Activated T-helper 9 cell treated with anti-CD3 and anti-CD28 coated beads, Interleukin-2, amount 50 U/mL, for 16 hours (primary cell): ENCODE measurements at places on chromosomes 11 and 22.
A peak's percentile ranks its signal among the peaks of the same experiment; 100 is the strongest.

DNA sequence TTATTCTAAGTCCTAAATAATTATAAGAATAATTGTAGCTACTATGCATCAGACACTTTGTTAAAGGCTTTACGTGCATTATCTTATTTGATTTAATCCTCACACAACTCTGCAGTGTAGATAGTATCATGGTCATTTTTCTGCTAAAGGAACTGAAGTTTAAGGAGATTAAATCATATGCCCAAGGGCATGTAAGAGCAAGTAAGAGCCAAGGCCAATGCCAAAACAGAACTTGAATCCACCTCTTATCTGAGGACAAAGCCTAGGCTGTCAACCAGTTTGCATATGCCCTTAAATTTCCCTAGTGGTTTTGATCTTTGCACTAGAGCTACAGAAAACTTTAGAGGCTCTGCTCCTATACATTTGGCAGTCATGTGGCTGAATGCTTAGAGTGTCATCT is 65.6 kb upstream of the OR5AK2 start:
- no peak for DNase-seq

- DNase-seq: no peak
Observed at GRCh38 chr22:27238935-27239510, 562.5 kb downstream of the MN1 start.

- DNase-seq: peak; percentile 54
Observed at GRCh38 chr11:43944761-43945311, 2.4 kb downstream of the C11orf96 start.

DNA sequence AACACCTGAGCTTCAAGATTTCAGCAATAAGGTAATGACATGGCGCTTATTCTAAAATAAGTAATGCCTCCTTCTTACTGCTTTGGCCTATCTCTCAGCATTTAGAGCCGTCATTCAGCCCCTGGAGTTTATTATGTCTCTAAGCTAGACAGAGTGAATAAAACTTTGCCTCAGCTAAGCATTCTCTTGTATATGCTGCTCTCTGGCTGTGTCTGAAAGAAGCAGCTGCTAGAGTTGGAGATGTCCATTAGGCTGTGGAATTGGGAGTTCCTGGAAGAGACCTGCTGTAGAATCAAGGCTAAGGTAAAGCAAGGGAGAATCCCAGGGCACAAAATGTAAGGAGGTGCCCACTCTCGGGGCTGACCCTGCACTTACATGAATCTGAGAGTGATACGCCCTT is 35.5 kb upstream of the TTC12 start:
- DNase-seq: no peak

- no peak for DNase-seq
Observed at GRCh38 chr11:80024119-80024518, 583.3 kb upstream of the TENM4 start.

DNA sequence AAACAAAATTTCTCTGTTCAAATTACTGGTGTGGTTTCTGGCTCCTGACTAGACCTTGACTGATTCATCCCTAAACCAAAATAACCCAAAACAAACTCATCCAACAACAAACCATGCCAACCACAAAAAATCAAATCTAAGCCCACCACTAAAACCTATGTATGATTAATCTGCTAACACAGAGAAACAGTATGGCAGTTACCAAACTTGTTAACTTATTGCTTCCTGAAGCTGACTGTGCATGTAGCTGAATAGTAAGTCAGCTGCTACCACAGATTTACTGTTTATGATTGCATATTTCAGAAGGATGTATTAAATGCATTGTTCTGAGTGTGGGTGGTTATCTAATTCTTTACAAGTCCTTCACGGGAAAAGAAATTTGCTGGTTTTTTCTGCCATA is 231.1 kb downstream of the SWAP70 start:
- DNase-seq: no peak

DNA sequence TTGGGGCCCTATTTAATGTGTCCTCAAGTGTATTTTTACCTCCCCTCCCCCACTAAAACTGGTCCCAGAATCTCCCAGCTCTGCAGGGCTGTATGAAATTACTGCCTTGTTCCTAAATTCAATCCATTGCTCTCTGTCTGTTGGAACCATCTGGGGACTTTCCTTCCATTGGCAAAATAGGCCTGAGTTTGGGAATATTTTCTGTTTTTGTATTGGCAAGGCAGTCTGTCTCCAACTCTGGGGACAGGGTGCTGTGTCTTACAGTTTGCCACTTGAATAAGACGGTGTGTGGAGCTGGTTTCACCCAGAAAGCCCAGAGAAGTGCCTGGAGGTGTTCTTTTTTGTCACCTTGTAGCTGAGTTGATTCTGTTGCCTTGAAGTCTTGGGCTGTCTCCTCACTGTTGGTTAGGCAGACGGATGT is 1.3 kb downstream of the PACS1 start:
- no peak for DNase-seq

GRCh38 chr22:44024288-44024921 is at the start of gene PARVB:
TSS of gene PARVB (plus strand) at chr22:44024302. CDS start at chr22:44024340, 38 bp downstream.
- DNase-seq: peak; percentile 6

DNA sequence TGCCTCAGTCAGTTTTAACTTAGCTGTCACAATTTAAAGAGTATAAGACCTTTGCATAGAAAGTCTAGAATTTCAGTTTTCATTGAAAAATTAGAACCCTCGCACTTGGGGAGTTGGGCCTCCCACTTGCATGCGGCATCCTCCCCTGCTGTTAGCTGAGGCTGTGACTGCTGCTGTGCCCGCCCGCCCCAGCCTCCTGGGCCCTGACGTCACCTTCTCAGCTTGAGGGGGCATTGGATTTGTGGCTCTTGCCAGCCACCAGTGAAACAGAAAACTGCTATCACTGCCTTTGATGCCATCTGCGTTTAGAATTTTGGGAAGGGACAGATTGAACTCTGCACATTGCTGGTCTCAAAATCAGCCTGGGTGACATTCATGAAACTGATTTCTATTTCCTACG is 108.7 kb downstream of the CTTN start:
- DNase-seq: no peak

- no peak for DNase-seq
Observed at GRCh38 chr22:40446203-40446602, 75.8 kb downstream of the SGSM3 start.

GRCh38 chr11:61787928-61788491 is 4.4 kb downstream of the TMEM258 start:
- no peak for DNase-seq

DNA sequence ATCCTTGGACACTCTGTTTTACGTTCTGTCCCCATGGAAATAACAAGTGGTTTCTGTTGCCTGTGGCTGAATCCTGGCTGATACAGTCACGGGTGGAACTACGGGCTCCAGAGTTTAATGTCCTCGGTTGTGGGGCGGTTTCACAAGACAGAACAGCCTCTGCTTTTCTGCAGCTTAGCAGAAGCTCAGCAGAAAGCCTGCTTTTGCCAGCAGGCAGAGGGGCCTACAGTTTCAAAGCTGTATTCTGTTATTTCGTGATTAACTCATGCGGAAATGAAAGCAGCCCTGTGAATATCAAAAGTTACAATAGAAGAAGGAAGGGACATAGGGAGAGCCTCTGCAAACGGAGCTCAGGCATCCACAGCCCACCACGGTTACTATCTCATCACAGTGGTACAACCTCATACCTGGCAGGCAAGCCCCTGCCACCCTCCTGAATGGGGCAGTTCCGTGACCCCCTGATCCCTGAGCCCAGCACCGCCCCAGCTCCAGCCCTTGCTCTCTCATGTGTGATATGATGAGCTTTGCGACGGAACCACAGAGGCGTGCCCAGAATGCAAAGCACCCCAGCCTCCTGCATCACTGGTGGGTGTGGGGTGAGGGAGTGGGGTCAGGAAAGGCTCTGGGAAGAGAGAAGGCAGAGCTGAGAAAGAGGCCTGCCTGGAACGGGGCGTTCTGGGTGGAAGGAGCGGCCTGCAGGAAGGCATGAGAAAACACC is 360.6 kb downstream of the BRD1 start:
- DNase-seq: no peak
